Stimulated activated CD4-positive, alpha-beta T cell treated with anti-CD3 and anti-CD28 coated beads, Interleukin-12 subunit alpha, Interleukin-12 subunit beta, amount 100 ng/mL, for 24 hours (primary cell): ENCODE measurements at places on chromosomes 1 and 21.

DNA sequence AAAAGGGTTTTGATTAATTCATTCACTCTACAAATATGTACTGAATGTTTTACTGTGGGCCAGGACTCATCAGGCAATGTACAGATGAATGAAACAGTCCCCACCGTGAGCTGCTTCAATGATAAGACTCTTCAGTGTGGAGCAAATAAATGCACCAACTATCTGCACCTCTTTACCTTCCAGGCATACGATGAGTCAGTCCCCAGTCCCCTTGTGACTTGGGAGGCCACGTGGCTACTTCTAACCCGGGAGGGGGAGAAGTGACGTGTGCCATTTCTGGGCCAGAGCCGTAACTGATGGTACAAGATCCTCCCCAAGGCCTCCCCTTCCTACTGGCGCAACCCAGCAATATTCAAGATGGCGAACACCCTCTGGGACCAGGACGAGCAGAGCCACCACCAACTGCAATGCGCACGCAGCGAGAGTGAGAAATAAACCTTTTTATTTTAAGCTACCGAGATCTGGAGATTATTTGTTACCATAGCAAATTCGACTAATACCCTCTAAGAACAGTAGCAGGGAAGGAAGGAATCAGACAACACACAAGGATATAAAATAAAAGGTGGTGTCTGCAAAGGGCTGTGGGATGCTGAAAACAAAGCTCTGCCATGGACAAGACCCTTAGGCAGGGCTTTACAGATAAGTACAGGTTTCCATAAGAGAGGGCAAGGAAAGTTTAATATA lies 74.5 kb downstream of the NPHP4 start:
- no peak for DNase-seq

DNA sequence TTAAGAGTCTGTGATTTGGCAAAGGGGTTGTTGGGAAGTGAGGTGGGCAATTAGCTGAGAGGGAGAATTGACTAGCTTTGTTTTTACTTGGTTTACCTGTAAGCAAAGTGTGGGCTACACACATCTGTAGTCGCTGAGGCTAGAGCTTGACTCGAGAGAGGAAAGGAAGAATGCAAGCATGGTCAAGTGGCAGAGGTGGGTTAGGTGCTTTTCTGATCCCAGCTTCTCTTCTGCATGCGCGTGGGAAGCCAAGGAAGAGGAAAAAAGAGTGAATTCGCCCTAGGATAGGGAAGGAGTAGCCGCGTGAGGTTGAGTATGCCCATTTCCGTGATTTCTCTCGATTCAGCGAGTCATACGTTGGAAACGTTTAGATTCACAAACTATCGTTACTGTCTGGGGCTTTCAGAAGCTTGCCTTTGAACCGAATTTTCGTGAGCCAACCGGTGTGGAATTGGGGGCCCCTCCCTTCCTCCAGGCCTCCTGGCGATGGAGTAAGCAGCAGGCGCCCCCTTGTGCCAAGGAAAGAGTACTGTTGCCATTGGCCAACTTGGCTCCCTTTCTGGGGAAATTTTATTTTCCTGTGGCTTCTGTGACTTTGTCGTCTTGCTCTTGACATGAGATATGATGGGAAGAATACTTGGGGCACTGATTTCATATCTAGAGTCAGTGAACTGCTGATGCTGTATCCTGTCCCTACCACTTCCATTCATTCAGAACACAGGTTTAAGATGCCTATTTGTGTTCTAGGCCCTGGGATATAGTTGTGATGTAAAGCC lies 1.3 kb downstream of the PIGV start:
- peak; percentile 86 for DNase-seq

DNA sequence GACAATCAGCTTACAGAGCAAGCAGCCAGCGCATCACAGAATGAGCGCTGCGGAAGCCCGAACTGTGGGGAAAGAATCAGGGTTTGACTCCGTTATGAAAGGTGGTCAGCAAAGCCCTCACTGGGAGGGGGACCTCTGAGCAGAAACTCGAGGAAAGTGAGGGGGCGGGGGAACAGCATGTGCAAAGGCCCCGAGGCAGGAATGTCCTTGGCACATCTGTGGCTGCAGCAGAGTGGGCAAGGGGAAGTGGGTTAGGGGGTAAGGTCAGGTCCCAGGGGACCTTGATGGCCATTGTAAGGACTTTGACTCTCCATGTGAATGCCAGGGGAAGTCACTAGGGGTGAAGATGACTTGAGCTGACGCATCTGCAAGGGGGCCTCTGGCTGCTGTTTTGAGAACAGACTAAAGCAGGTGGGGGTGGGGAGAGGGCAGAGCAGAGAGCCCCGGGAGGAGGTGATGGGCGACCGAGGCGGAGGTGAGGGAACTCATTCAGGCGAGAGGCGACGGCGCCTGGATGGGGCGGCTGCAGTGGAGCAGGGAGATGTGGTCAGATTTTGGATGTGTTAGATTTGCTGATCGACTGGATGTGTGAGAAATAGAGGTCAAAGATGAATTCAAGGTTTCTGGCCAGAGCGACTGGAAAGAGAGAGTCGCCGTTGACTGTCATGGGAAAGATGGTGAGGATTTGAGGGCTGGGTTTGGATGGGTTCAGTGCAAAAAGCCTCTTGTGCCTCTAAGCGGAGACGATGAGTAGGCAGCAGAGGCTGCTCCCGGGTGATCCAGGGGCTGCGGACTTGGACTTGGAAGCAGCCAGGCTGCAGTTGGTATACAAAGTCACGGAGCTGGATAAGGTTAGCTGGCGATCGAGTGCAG lies 108.0 kb upstream of the ZBTB40 start:
- no peak for DNase-seq

GRCh38 chr21:36908260-36908908 lies 58.1 kb downstream of the HLCS start:
- DNase-seq, result no peak

GRCh38 chr1:113805256-113805531 lies 7.1 kb downstream of the RSBN1 start:
- no peak for DNase-seq

DNA sequence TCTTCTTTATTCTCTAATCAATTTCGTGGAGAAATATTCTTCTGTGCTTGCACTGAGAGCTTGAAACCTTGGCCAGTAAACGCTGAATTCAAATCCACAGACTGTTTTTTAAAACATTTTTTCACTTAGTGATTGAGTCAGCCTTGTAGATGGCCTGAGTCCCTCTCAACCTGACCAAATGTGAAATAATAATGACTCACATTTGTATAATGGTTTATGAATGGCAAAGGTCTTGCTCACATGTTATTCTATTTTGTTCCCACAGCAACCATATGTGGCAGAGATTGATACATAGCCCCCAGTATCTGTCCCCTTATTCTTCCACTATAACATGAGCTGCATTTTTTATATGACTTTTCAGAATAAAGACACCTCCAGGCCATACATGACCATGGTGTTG lies 47.8 kb upstream of the CCDC190 start:
- DNase-seq, result no peak

DNA sequence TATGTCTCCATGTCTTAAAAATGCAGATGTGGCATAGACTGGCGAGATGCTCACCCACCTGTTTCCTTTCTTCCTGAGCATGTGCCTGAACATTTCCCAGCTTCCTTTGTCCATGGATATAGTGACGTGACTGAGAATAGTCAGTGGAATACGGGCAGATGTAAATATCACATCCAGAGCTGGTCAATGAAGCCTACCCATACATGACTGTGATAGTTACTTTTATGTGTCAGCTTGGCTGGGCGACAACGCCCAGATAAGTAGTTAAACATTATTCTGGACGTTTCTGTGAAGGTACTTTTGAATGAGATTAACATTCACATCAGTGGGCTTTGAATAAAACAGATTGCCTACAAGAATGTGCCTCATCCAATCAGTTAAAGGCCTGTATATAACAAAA lies 135.7 kb downstream of the RGS7 start:
- no peak for DNase-seq

GRCh38 chr21:14581902-14582457 lies 35.9 kb upstream of the SAMSN1 start:
- no peak for DNase-seq

DNA sequence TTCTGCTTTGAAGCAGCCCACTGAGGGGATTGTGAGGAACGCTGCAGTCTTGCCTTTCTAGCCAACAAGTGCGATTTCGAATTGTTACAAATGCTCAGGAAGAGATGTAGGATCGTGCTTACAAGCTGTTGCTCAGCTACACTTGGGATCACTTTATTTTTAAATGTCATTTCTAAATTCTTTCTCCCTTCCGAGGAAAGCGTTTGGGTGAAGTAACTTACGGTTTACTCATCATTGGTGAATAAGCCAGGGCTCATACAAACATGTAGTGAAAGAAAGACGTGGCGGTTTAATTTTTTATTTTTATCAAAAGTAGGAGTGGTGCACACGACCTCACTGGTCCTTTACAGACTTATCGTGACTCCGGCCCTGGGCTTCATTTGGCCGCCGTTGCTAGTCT lies 386.6 kb downstream of the KIF26B start:
- no peak for DNase-seq

GRCh38 chr1:216953495-216953894 lies 230.3 kb upstream of the ESRRG start:
- DNase-seq, result no peak

DNA sequence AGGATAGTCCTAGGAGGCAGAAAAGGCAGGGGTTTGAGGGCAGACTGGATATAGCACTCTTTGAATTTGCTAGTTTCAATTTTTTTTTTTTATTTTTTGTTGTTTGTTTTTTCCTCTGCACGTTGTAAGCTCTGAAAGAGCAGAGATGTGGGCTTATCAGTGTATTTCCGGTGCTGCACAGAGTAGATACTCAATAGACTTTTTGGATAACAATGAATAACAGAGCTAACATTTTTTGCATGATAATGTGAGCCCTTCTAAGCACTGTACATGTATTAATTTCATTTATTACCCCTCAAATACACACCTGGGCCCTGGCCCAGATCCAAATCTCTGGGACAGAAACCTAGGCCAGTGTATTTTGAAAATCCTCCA lies 17.1 kb upstream of the PARP1 start:
- DNase-seq, result no peak

- DNase-seq, result no peak
These were observed 136.7 kb upstream of the ETV3 start for GRCh38 chr1:157274698-157275534.

DNA sequence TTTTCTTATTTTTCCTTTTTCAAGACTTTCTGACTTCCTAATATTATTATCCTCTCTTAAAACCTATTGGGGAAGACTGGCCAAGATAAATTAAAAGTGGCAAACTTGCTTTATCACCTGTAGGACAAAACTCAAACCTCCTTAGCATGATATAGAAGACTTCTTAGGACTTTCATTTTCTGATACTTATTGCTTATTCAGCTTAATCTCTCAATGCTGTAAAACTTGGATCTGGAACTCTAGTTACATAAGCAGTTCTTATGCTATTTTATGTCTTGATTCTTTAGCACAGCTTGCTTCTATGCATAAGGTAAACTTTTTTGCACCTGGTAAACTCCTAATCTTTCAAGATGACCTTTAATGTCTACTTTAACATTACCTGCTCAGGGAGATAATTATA lies 382.3 kb upstream of the LRRC7 start:
- no peak for DNase-seq

DNA sequence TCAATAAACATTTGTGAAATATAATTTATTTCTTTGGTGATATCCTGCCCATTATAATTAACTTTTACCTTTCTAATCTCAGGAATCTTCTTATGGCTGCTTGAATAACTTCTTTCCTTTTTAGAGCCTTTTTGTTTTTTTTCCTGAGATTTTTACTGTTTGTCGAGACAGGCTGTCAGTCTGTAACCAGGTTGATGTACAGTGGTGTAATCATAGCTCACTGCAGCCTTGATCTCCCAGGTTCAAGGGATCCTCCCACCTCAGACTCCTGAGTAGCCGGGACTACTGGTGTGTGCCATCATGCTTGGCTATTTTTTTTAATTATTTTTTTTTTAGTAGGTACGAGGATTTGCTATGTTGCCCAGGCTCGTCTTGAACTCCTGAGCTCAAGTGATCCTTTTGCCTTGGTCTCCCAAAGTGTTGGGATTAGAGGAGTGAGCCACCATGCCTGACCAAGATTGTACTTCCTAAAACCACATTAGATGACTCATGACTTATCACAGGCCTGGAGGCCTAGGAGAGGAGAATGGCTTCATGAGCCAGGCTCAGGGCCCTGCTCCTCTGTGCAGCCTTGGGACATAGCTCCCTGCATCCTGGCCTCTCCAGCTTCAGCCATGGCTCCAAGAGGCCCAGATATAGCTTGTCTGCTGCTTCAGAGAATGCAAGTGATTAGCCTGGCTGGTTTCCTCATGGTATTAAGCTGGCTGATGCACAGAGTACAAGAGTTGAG lies 48.6 kb downstream of the CTH start:
- no peak for DNase-seq

DNA sequence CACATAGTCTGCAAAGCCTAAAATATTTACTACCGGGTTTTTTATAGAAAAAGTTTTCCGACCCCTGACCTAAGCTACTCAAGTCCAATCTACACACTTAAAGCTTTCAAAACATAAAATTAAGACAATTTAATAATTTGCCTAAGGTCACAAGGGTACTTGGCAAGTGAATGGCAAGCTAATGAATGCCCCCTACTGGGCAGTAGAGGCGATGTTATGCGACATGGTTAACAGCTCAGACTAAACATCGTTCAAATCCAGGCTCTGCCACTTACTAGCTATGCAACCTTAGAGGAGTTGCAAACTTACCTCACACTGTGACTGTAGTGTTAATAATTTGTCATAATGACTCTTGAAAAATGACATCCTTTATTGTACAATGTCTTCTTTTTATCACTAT lies 317.2 kb upstream of the NFIA start:
- DNase-seq, result no peak

- DNase-seq, result no peak
These were observed 1260.8 kb downstream of the BRINP3 start for GRCh38 chr1:189216886-189217285.

GRCh38 chr1:205481629-205482151 lies 22.8 kb upstream of the CDK18 start:
- no peak for DNase-seq

- peak; percentile 47 for DNase-seq
These were observed 77.1 kb downstream of the PIK3CD start for GRCh38 chr1:9728451-9729295.

GRCh38 chr1:172145231-172145651 lies 275.2 kb upstream of the C1orf105 start:
- DNase-seq, result no peak

DNA sequence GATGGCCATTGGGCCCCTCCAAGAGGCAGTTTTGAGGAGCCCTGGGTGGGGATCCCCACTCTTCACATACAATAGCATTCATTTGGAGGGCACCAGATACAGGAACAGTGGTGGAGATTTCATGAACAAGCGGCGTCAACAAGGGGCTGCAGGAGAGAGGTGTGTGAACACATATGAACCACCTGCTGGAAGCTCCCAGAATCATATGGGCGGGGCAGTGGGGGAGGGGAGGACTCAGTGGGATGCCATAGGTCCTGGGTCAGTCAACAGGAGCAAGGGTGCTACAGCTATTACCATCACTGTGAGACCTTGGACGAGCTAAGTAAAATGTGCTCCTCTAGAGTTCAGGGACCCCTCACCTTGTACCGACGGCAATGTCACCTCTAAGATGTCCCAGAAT lies 100.4 kb upstream of the IRF2BP2 start:
- no peak for DNase-seq

- DNase-seq, result no peak
These were observed 40.5 kb downstream of the CHD1L start for GRCh38 chr1:147283011-147283410.
